ENCODE measurements at places on chromosomes 2 and 18. TPM values are rescaled to one million over a fixed set of nuclear protein-coding genes. Genes with fewer than 3 reads are reported as not detected.

DNA sequence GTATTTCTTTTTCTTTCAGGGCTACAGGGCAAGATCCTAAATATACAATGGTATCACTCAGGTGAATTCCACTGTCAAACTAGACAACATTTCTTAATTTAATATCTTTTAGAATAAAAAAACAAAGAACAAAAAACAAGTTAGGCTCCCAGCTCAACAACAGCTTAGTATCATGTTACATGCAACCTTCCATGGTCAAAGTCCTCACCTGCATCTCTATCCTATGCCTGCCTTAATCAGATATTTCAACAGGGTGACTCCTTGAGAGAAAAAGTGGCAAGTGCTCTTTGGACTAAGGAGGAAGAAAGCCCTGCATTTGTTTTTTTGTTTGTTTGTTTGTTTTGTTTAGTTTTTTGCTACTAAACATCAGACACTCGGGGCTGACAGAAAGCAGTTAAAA, 50.2 kb downstream of the WDFY1 start:
- DNase-seq, result no peak

PASK gene
- total RNA-seq, result 13.0 TPM

- no peak for DNase-seq
These were observed 31.6 kb downstream of the CYBRD1 start for GRCh38 chr2:171553858-171554257.

DNA sequence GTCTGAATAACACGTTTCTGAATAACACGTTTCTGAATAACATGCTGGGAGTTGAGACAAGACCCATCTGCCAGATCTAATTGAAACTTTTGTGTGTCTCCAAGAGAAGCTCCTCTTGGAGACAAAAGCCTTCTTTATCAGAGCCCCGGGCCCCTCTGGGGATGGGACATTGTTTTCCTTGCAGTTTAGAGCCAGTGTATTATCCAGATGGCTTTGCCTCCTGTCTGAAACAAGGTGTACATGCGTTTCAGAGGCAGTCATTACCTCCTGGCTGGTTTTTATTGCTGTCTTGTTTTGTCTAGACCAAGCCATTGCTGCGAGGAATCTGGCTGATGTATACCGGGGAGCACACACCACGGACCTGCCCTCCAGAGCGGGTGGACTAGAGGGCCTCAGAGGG, 7.8 kb downstream of the FOSL2 start:
- no peak for DNase-seq

DNA sequence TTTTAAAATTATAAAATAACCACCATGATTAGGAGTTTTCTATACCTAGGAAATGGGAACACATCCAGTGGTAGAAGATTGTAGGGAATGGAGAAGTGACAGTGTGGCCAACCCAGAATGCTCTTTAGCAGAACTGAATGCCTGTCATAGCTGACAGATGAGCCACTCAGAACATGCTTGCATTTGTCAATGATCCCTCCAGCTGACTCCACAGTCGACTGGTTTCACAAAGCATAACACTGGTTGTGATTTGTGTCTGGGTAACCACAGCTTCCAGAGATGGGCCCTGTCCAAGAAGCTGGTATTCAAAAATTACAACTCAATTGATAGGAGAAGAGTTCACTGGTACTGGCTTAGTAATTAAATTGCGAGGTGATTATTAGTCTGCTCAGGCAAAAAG, 9.0 kb upstream of the CTIF start:
- DNase-seq, result no peak

- no peak for DNase-seq
These were observed 590.2 kb downstream of the ARHGAP15 start for GRCh38 chr2:143719406-143719805.

DNA sequence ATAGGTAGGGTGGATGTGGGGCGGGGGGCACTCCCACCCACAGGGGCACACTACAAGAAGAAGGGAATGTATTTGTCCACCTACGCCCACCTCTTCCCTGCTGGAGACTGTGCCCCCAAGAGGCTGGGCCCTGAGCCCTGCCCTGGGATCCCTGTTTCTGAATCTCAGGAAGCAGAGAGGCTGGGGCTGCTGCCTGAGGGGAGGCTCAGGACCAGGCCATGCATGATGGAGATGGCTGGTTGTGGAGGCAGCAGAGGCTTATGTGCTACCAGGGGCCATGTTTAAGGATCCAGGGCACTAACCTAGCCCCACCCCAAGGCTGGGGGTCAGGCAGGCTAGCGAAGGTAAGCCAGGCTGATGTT, 81.1 kb upstream of the OTOF start:
- no peak for DNase-seq

- no peak for DNase-seq
These were observed 155.7 kb upstream of the SH3BP4 start for GRCh38 chr2:234796045-234796591.

Data from dermis microvascular lymphatic vessel endothelial cell (primary cell).